ENCODE measurements at places on chromosomes 5 and 9.
A peak's percentile ranks its signal among the peaks of the same experiment; 100 is the strongest.

GRCh38 chr9:136093995-136094881, 851 bp downstream of the NACC2 start:
- DNase-seq = no peak

GRCh38 chr5:157506981-157507780, 47.2 kb downstream of the NIPAL4 start:
- no peak for DNase-seq

DNA sequence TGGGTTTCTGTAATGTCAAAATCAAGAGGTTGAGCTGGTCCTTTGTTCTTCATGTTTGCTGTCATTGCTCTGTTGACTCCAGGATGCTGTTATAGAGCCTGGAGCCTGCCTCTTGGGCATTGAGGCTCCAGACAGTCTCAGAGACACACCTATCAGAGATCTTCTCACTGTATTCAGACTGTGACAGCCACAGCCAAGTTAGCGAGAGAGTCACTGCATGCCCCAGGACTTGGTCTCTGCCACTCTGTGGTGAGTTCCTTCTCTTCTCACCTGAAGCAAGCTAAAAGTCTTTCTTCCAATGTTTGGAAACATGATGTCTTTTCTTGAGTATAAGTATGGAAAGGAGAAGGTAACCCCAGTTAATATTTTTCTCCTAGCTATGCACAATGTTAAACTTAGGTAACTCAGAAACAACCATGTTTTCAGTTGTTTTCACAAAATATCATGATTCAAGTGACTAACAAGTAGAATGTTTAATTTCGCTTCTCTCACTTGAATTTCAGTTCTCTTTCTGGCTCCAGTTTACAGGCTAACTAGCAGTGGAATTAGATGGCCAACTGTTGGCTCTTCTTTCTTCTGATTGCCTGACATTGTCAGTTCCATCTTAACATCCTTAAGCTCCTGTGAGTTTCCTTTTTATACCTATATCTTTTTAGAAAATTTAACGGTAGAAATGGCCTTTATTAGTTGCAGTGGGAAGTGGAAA, 20.6 kb upstream of the ZFYVE16 start:
- DNase-seq = no peak

DNA sequence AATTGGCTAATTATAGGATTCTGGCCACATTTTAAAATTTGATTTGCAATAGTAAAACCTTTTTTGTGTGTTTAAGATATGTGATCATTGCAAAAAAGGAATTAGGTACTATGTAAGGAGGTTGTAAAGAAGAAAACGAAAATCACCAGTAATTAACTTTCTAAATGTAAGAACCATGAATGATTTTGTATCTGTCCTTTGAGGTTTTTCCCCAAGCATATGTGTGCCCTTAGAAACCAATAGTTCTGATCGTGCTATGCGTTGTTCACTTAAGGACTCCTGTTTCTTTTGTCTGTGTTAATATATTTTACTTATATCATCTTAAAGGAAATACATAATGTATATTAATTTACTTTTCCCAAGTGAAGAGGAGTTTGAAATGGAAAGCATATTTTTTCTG, 410.2 kb downstream of the PSAT1 start:
- no peak for DNase-seq

DNA sequence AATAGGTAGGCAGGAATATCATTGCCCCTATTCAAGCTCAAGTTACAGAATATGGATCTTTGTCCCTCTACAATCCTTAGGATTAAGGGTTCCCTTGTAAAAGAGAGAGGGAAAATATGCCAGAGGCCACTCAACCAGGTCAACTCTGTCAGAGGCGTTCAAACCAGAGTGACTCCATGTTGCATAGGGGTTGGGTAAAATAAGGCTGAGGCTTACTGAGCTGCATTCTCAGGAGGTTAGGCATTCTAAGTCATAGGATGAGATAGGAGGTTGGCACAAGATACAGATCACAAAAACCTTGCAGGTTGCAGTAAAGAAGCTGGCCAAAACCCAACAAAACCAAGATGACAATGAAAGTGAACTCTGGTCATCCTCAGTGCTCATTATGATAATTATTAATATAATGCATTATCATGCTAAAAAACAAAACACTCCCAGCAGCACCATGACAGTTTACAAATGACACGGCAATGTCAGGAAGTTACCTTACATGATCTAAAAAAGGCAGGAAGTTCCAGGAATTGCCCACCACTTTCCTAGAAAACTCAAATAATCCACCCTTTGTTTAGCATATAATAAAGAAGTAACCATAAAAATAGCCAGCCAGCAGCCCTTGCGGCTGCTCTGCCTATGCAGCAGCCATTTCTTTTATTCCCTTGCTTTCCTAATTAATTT, 64.8 kb downstream of the ERP44 start:
- no peak for DNase-seq

DNA sequence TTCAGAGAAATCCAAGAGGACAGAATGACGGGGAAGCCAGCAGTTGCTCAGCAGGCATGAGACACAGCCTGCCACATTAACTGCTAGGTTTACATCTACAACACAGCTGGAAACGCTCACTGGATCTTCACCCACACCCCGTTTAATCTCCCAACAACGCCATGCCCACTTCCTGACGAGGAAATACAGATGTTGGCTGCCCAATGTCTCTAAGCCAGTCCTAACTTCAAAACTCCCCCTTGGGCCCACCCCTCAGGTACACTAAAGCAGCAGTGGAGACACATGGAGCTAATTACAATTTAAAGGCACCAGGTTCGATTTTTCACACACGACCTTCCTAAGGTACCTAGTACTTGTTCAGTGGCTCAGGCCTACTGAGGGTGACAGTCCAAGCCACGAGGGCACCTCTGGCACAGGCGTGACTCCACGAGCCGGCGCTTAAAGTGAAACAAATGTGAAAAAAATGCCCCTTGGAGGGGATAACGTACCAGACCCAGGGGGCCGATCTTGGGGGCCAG, 904 bp downstream of the RPL12 start:
- no peak for DNase-seq

- no peak for DNase-seq
These were observed 579.7 kb downstream of the CCDC171 start for GRCh38 chr9:16132513-16132912.

DNA sequence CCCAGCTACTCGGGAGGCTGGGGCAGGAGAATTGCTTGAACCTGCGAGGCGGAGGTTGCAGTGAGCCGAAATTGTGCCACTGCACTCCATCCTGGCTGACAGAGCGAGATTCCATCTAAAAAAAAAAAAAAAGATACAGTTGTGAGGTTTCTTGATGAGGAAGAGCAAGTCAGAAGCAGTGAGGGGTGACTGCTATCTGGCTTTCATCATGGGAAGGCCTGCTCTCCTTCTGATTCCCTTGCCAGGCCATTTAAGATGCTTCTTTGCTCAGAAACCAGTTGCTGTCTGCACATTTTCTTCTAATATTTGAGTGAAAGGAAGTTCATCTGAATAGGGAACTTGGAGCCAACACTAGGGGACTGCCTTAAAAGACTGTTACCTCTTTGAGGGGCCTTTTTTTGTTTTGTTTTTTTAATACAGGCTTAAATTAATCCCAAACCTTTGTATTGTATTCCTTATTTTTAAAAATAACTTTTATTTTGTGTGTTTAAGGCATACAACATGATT, 201.9 kb downstream of the ARHGAP26 start:
- no peak for DNase-seq

DNA sequence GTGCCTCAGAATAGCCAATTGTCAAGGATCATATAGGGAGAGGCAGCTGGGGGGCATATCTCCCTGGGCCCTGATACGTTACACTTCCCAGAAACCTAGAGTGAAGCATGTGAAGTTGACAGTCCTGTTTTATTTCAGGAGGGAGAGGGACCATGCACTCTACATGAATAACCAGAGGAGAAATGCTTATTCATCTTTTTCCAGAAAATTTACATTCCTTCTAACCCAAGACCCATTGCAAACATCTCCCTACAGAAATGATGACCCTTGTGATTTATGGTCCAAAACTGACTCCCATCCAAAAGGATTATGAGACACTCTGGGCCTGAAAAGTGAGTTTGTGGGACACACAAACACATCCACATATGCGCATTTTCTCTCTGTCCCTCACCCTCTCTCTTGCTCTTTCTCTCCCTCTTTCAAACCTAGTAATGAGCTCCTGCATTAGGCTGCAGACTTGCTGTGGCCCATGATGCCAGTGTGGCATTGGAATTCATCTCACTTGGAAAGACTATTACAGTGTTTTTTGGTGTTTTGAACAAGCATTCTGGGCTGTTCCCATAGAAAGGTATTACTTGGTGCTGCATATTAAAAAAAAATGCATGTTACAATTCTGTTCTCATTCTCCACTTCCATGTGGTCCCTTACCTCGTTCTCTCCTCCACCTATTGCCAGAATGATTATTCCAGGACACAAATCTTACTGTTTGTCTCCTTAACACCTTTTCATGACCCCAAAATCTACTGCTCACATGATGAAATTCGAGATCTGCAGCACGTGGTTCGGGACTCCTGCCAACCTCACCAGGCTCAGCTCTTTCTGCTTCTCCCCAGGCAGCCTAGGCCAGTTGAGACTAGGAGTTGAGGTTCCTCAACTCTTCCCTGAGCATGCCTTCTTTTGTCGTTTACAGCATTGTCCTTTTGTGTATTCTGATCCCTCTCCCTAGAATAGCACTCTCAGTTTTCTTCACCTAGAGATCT, 451.3 kb upstream of the KLF4 start:
- DNase-seq = no peak

- DNase-seq = no peak
These were observed 25.8 kb upstream of the HSD17B3 start for GRCh38 chr9:96327694-96328352.

DNA sequence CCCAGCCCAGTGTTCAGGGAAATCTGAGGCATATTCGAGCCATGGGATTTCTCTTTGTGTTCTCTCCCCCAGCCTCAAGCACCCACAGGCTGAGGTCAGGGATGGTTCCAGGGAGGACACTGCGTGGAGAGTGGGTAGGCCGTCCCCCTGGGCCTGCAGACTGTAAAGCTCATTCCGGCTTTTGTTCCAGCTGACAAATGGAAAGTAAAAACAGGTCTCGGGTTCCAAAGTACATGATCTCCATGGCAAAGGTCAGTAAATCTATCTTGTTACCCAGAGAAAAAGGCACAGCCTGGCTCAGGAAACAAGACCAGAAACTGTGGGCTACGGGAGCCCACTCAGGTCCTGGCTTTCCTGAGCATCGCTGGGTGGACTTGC, 116.2 kb downstream of the ROR2 start:
- DNase-seq = no peak

DNA sequence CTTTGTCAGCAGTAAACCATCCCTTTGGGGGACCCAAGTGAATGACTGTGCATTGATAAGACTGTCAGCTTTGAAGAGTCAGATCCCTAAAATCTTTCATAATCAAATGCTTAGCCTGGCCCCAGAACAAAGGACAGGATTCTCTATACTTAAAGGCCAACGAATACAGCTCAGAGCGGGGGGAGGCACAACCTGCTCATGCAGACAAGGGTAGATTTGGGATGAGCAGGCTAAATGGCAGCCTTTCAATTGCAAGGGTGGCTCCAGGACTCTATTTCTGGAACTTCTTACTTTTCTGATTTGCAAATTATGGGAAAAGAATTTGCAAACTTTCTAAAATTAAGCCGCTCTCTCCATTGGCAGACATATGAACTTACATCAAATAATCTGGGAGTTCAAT, 66.4 kb downstream of the ELL2 start:
- DNase-seq = no peak

DNA sequence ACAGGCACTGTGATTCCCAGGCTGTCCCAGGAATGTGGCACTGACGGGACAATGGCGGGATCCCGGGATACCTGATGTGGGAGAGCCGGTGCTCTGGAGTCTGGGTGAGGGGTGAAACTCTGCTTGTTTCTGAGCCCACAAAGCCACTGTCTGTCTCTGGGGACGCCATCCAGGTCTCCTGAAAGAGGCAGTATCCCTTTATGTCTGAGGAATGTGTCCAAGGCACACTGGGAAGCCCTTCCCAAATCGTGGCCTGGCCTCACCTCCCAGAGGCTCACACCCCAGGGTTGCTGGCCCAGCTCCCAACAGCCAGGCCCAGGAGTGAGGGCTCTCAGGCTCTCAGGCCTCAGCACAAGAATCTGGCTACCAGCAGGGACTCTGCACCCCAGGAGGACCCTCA, 27.1 kb downstream of the ORM2 start:
- no peak for DNase-seq

GRCh38 chr9:134294153-134295071, 31.8 kb upstream of the RXRA start:
- DNase-seq = no peak

GRCh38 chr9:12774861-12775678, at the start of gene LURAP1L:
TSS of gene LURAP1L (plus strand) at chr9:12775020. CDS start at chr9:12775716, 696 bp downstream.
- DNase-seq = peak; percentile 38

GRCh38 chr9:1929722-1930244, 85.4 kb upstream of the SMARCA2 start:
- no peak for DNase-seq

GRCh38 chr5:316210-317085, 5.1 kb upstream of the AHRR start:
- no peak for DNase-seq

DNA sequence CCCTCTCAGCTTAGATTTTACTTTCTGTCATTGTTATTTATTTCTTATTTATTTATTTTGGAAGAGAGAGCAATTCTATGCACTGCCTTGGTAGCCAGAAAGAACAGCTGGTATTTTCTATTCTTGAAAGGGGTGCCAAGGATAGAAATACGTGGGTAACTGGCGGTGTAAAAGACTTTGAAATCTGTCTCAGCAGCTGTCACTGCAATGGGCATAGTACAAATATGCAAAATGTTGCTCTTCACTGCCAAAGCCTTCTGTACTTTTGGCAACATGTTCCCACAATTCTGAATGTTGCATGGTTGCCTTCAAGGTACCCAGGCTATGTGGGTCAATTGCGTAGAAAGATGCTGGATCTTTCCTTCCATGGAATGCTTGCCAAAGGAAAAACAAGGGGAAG, 230.2 kb upstream of the EDIL3 start:
- peak; percentile 9 for DNase-seq

DNA sequence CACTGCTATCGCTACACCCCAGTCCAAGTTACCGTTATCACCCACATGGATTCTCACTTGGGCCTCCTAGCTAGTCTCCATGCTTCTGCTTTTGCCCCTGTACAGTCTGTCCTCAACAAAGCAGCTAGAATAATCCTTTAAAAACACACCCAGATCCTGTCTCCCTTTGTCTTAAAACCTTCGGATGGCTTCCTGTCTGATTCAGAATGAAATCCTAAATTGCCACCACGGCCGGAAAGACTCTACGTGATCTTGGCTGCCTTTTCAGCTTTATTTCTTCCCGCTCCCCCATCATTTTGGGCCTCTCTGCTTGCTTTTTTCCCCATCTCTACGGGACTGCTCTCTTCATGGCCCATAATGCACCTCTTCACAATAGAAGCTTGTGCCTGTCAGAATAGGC, 33.4 kb downstream of the GDNF start:
- no peak for DNase-seq
